ENCODE measurements at places on chromosomes 1 and 21.

GRCh38 chr1:207919523-207920170 lies 8.7 kb upstream of the CD34 start:
- DNase-seq = no peak

DNA sequence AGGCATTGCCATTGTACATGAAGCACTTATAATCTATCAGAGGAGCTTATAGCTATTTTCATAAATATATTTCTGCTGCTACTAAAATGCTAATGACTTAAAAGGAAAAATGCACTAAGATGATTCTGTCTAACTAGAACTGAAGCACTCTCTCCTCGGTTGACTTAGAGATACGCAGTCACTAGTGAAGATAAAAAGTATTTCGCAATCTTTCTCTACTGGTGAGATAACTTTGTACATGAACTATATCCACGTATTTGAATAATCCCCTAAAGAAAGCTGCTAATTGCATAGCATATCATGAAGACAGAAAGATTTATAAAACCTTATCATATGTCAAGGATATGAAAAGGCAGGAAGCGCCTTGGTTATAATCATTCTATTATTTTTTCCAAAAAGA lies 658.1 kb upstream of the PRMT6 start:
- DNase-seq = no peak

GRCh38 chr1:58727364-58727763 lies 27.5 kb upstream of the MYSM1 start:
- DNase-seq = peak; percentile 95

DNA sequence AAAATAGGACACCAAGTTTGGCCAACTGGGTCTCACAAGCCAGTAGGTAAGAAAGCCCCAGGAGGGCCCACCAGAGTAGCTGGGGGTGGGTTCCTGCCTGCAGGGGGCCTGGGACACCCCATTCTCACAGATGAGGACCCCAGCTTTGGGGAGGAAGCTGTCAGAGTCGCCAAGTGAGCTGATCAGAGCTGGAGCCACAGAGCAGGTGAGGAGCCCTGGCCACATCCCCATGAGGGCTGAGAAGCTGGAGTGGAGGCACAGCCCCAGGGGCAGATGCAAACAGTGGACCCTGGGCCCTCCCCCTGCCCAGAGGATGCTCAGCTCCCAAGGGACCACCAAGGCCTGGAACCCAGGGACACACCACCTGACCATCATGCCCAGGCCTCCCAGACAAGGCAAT lies 8.6 kb upstream of the ZNF670 start:
- no peak for DNase-seq

GRCh38 chr1:165152727-165153126 lies 203.8 kb downstream of the LMX1A start:
- DNase-seq = no peak

- DNase-seq = no peak
Measured at GRCh38 chr1:17844185-17844826, 89.2 kb downstream of the ACTL8 start.

Data from HFFc6 (cell line).